ENCODE measurements at places on chromosomes 16 and 17.
A peak's percentile ranks its signal among the peaks of the same experiment; 100 is the strongest.

DNA sequence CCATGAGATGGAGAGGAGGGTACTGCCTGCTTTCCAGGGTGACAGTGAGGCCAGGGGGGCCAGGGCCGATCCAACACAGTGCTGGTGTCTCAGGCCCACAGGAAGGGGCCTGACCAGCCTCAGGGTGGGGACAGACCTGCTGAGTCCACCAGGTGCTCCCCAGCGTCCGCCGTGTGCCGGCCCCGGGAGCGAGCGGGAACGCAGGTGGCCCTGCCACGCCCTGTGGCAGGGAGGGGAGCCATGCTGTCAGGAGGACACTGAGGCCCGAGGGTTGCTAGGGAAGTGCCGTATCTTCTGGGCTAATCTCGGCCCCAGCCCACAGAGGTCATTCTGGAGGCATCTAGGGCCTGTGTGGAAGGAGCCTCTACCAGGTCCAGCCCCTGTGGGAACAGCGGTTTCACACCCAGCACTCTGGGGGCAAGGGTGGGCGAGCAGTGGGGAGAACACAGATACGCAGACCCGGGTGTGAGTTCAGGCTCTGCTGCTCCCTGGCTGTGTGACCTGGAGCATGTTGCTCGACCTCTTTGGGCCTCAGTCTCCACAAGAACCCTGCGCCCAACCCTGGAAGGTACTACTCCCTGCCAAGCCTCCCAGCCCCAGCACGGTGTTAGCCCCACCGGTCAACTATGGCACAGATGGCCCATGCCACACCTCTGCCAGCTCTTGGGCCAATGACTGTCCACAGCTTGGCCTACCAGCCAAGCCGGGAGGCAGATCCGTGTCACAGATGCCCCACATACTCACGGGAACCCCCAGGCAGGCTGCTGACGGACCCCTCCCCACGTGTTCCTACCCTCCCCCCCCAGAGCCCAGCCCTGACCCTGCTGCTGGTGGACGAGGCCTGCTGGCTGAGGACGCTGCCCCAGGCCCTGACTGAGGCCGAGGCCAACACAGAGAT, 43.9 kb upstream of the ZC3H18 start:
- no peak for DNase-seq

GRCh38 chr16:4200000-4200780, 41.7 kb downstream of the SRL start:
- no peak for DNase-seq

DNA sequence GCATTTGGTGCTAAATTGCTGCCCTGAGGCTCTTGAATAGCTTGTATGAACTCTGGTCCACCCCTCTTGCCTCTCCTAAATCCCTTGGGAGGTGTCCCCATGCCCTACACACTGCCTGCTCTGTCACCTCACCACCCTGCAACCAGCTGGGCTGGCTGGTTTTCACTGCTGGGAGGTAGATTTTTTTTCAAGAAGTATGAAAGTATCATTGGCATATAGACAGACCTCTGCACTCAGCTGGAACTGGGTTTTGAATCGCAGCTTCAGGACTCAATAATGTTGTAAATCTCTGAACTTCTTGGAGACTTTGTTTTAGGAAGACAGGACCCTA, 184.9 kb downstream of the MSI2 start:
- DNase-seq = no peak

- DNase-seq = no peak
Measured at GRCh38 chr16:16863672-16864071, 484.7 kb downstream of the NPIPA7 start.

- no peak for DNase-seq
Measured at GRCh38 chr17:78617511-78618061, 40.4 kb upstream of the DNAH17 start.

DNA sequence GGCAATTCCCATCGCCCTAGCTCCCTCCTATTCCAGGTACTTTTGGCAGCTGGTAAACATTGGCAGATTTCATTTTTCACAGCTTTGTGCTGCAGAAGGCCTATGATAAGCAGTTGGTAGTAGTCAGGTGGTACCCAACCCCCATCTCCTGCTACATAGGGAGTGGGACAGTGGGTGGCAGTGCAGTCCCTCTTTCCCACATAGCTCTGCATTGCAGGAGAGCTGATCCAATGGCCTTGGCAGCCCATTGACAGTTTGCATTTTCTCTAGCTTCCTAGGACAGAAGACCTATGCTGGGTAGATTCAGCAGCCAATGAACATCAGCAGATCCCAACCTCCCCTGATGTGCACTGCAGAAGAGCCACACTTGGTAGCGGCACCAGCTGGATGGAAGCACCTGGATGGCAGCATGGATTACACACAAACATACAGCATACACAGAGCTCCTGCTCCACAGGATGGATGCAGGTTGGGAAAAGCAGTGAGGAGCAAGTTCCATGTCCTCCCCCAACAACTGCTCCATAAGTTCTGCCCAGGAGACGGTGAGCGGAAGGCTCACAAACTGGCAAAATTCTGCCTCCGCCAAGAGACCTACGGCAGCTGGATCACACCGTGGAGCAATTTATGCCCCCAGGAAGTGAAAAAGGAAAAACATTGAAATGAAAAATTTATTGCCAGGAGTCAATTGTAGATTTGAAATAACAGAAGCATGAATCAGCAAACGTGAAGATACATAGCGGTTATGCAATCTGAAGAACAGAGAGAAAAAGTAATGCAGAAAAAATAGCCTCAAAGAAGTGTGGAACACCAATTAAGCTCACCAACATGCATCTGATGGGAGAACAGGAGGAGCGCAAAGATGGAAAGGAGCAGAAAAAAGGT, 95.7 kb downstream of the CACNG1 start:
- no peak for DNase-seq

GRCh38 chr17:39949028-39949427, 13.8 kb upstream of the GSDMA start:
- no peak for DNase-seq

GRCh38 chr17:55743103-55743679, 7.7 kb upstream of the PCTP start:
- DNase-seq = no peak

GRCh38 chr17:35817196-35817595, 7.9 kb downstream of the TAF15 start:
- DNase-seq = no peak

DNA sequence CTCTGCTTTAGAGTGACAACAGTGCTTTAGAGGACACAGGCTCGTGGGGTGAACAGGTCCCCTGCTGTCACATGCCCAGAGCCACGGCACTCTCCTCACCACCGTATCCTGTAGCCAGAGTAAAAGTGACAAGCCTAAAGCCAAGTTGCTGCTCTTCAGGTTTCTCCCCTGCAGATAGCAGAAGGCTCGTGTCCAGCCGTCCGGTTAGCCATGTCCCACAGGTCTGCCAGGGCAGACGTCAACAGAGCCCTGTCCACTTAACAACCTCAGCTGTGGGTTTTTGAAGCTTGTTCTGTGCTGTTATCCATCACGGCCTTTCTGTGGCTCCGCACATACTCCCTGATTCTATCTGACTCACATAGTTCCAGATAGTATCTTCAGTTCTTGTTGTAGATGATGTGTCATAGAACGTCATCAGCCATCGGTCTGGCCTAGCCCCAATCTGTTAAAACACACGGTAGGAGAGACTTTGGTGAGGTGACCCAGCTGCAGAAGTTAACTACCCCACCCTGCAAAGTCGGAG, 100.7 kb downstream of the SOCS1 start:
- no peak for DNase-seq

DNA sequence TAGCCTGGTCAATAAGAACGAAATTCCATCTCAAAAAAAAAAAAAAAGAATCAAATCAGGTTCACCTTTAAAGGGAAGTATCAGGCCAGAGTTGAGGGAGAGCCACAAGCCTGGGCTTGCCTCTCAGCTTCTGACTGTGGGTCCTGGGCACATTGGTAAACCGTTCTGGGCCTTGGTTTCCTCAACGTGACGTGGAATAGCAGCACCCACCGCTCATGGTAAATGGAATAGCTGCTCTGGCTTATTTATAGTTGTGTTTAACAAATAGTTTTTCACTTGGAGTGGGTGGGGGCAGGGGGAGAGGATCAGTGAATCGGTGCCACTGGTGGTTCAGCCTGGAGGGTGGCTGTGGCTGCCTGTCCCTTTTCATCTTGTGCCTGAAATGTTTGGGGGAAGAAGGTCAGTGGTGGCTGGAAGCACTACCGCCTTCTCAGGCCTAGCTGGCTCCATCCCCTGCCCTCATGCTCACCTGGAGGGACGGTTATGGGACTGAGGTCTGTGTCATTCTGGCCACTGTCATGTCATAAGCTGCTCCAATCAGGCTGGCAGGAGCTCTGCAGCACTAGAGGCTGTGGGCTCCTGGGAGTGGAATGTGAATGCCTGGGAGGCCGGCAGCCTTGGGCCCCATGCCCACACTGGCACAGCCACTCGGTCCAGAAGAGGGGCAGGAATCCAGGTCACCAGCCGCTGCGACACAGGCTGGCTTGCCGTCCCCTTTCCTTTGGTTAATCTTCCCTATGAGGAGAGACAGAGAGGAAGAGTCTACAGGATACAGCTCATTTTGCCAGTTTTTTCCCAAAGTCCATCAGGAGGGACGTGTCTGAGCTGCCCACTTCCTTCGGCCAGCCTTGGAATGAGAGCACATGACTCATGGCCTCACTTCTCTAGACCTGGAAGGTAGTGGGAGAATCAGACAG, 27.0 kb downstream of the CCR7 start:
- DNase-seq = no peak

DNA sequence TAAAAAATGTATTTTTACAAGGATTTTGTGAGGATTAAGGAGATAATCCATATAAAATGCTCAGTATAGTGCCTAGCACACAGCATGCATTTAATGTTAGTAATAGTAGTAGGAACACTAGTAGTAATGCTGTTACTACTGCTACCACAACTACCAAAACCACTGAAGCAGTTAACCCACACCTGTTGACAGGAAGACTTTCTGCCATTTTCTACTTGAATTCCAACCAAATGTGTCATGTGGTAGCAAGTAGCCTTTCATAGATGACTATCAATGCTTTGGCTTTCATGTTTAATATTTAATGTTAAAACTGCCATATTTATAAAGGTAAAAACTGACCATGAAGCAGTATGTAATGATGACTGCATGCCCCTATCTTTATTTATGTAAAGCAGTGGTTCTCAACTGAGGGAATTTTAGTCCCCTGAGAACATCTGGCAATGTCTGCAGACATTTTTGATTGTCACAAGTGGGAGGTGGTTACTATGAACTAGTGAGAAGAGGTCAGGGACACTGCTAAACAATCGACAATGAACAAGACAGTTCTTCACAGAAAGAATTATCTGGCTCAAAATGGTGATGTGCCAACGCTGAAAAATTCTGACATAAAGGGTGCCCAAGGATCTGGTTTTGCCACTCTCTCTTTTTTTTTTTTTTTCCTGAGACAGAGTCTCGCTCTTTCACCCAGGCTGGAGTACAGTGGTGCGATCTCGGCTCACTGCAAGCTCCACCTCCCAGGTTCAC, 89.4 kb downstream of the ITFG1 start:
- DNase-seq = no peak

DNA sequence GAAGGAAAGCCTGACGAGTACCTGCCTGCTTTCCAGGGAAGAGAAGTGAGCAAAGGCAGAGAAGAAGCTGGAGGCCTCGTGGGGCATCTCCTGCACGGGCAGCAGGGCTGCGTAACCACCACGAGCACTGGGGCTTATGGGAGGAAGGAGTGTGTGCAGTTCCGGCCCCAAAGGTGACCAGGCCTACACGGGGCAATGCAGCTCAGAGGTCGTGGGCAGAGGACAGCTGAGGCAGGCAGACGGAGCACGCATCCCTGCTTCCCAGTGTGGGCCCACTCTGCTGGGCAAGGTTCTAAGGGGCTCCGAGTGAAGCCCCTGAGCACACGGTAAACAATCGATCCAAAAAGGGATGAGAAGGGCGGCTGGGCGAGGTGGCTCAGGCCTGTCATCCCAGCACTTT, 109.7 kb downstream of the ANKRD11 start:
- no peak for DNase-seq

- no peak for DNase-seq
Measured at GRCh38 chr16:11342021-11342855, 3.0 kb upstream of the RMI2 start.

DNA sequence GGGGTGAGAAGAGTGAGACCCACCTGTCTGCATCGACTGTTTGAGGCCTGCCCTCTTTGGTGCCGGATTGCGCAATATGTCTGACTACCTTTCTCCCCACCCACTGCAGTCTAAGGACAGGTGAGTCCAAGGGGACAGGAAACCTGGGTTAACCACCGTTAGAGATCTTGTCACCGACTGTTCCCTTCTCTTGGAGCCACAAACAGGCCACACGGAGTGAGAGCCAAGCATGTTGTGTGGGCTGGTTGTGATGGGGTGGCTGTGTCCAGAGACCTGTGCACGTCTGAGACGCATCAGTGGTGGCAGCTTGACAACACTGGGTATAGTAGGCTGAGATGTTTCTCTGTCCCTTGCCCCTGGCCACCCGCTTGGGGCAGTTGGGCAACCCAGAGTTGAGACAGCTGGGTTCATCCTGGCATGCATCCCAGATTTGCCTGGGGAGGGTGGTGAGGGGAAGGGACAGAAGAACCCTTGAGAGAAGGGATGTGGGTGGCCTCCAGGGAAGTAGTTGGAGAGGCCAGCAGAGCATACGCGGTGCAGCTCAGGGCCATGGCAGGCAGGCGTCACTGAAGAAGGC, 21.4 kb downstream of the MPRIP start:
- DNase-seq = peak; percentile 3

DNA sequence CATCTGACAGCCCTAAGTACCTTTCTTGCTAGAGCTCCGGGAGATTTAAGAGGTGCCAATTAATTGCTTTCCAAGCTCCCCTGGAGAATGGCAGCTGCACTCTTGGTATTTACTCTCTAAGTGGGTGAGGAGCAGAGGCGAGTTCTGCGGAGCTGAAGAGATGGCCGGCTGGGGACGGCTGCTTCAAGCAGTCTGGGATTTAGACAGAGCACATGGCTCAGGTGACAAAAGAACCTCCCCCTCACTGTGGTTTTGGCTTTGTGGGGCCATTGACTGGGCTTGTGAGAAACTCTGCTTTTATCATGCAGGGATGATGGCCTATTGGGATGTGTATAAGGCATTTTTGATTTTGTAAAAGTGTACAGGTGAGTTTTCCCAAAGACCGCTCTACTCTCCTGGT, 239.3 kb upstream of the EEF2KMT start:
- no peak for DNase-seq

GRCh38 chr16:30668393-30668792, 10.2 kb downstream of the FBRS start:
- DNase-seq = no peak

- DNase-seq = no peak
Measured at GRCh38 chr17:44400226-44400847, 10.9 kb upstream of the ITGA2B start.

DNA sequence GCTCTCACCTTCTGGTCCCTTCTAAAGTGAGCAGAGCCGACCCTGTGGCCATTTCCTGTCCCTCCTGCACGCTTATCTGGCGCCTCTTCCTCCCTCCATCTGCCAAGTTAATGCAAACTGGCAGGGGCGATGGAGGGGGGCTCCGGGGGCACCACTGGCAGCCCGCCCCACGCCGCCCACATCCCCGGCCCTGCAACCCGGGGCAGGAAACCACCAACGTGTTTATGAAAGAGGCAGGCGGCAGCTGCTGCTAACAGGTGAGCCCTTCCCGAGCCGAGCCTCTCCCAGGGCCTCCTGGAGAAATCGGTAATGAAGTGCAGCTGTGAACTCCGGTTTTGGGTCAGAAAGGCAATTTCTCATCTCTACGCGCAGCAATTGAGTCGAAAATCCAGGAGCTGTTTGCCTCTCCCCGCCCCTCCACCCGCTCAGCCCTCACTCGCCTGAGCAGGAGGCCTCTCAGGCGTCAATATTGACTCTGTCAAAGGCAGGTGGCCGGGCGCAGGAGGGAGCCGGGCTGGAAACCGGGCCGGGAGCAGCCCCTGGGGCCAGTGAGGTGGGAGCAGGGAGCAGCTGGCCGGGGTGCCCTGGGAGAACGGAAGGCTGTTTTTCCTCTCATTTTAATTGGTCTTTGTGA, 164.4 kb upstream of the GSE1 start:
- peak; percentile 55 for DNase-seq

Data from CD4-positive, alpha-beta memory T cell (primary cell).